Activated CD4-positive, alpha-beta T cell treated with anti-CD3 and anti-CD28 coated beads for 36 hours (primary cell): ENCODE measurements at places on chromosomes 1 and 21. TPM values are rescaled to one million over a fixed set of nuclear protein-coding genes. Genes with fewer than 3 reads are reported as not detected.

- DNase-seq: no peak
- no peak overlapping the region for H3K4me3 ChIP-seq
- H3K4me1 ChIP-seq: peaks cover 5% of the 10 kb centered on the region
- H3K27me3 ChIP-seq: no peaks in the 10 kb centered on the region
- H3K36me3 ChIP-seq: no peaks in the 10 kb centered on the region
- H3K27ac ChIP-seq: no peak overlapping the region
Measured at GRCh38 chr1:76015478-76016103, 59.0 kb upstream of the ST6GALNAC3 start.

Gene KCNE2
- not detected for total RNA-seq

Gene CLCA1
- total RNA-seq: not detected

- H3K27ac ChIP-seq: no peak overlapping the region
- no peaks in the 10 kb centered on the region for H3K36me3 ChIP-seq
- peaks cover 12% of the 10 kb centered on the region for H3K27me3 ChIP-seq
- DNase-seq: no peak
- no peaks in the 10 kb centered on the region for H3K4me1 ChIP-seq
- no peak overlapping the region for H3K4me3 ChIP-seq
Measured at GRCh38 chr1:21574466-21575151, 65.4 kb downstream of the ALPL start.
